ENCODE measurements at places on chromosomes 16 and 17. TPM values are rescaled to one million over a fixed set of nuclear protein-coding genes. Genes with fewer than 3 reads are reported as not detected.

DNA sequence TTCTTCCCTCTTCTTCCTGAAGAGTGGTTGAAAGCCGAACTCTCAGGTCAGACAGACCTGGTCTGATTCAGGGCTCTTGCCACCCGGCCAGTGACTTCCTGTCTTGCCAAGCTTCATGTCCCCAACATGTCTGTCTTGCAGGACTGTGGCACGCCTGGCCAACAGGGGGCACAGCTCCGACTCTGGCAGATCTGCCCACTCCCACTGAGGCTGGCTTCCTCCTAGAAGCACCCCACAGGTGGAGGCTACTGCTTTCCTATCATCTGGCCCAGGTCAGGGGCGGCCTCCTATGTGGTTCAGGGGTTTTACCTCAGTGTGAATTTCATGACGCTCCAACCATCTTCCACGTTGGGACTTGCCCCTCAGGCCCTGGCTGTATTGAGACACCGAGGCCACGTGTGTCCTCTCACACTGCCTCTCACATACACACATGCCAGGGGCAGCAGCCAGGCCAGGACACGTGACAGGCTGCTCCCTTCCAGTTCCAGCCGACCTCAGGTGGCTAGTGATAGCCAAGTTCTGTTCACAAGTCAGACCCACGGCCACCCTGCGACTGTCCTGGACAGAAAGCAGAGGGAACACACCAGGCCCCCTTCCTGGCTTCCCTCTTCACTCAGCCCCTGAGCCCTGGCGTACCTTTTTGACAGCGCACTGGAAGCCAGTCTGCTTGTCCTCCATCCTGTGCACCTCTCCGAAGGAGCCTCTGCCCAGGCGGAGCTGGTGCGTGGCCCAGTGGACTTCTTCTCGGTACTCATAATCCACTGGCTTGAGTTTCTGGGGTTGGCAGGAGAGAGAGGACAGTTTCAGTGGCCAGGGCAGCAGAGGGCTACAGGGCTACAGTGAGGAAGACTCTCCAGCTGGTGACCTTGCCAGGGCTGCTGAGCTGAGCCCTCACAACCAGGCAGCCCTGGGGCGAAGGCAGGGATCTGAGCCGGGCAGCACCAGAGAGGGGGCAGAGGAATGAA lies 22.6 kb upstream of the SPATA32 start:
- DNase-seq: no peak

- no peak for DNase-seq
Measured at GRCh38 chr16:86502856-86503748, 7.2 kb upstream of the FOXF1 start.

DNA sequence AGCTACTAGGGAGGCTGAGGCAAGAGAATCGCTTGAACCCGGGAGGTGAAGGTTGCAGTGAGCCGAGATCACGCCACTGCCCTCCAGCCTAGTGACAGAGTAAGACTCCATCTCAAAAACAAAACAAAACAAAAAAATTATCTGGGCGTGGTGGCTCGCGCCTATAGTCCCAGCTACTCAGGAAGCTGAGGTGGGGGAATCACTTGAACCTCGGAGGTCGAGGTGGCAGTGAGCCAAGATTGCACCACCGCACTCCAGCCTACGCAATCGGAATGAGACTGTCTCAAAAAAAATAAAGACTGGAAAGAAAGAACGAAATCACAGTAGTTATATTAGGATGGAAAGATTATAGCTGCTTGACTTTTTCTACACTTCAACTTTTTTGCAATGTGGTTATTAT lies 18.9 kb downstream of the COG1 start:
- DNase-seq: no peak

GRCh38 chr16:89565506-89566372 lies 5.3 kb downstream of the RPL13 start:
- no peak for DNase-seq

DNA sequence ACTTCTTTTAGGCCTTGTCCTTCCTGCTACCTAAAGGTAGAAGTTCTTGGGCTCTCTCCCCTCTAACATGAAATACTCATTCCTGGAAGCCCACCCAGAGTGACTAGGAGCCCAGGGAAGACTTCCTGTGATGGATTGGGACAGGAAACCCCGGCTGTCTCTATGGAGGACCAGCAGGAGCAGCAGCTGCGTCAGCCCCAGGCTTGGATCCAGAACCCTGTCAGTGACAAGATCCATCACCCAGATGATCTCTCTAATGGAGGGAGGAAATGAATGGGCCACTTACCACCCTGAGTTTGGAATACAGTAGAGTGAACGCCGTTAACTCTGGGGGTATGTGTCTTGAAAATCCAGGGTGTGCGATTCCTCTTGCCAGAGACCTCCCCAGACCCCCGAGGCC lies 195.7 kb upstream of the WSCD1 start:
- no peak for DNase-seq

GRCh38 chr17:55172612-55173011 lies 92.1 kb upstream of the HLF start:
- no peak for DNase-seq

GRCh38 chr17:57366177-57366557 lies 109.8 kb downstream of the MSI2 start:
- no peak for DNase-seq

- DNase-seq: no peak
Measured at GRCh38 chr17:1398028-1398427, 2.0 kb downstream of the YWHAE start.

DNA sequence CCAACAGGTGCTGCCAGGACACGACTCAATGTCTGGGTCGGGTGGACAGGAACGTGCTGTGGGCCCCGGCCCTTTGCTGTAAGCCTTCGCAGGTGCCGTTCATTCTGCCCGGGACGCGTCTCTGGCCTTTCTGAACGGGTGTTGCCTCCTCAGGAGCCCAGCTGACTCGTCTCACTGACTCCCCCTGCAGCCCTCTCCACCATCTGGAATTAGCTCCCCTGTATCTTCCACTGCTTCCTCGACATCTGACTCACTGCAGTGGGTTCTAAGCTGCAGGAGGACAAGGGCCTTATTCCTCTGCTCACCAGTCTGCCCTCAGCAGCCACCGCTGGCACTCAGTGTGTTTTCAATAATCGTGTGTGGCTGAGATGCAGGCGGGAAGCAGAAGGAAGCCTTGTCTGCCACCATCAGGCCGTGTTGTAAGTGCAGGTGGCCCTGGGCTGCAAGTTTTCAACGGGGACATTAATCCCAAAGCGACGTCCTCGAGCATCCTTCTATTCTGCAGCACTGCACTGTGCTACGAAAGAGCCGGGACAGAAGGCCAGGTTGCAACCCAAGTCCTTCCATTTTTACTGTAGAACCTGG lies 256.2 kb downstream of the FOXL1 start:
- no peak for DNase-seq

DNA sequence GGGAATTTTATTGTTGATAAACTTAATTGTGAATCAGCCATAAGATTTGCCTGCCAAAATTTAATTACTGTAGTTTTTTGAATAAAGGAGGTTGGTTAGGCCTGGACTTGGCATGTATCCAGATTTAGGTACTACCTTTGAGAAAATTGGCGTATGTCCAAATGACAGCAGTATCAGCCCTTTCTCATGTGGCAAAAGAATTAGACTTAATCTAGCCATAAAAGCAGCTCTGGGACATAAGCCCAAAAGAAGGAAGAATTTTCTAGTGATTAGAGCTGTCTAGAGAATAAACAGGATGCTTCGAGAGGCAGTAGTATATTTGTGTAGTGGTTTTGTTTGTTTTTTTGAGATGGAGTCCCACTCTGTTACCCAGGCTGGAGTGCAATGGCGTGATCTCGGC lies 27.7 kb downstream of the PPM1E start:
- DNase-seq: no peak

DNA sequence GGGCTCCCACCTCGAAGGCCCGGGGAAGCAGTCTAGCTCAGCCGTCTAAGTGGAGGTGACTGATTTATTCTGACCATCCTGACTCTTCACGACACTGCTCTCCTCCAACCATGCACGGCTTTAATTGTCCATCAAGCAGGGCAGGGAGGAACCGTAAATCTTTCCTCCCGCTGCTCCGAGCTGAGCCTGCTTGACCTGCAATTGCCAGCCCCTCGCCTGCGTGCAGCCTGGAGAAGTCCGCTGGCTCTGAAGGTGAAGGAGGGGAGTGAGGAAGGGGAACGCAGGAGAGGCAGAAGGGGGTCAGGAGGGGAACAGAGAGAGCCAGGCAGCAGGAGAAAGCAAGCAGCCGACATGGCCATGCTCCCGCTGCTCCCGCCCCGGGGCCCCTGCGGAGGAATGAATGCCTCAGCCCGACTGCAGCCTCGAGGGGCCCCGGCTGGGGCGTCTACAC lies 10.1 kb downstream of the RBFOX3 start:
- DNase-seq: no peak

- DNase-seq: no peak
Measured at GRCh38 chr16:84329016-84329415, 34.3 kb downstream of the WFDC1 start.

DNA sequence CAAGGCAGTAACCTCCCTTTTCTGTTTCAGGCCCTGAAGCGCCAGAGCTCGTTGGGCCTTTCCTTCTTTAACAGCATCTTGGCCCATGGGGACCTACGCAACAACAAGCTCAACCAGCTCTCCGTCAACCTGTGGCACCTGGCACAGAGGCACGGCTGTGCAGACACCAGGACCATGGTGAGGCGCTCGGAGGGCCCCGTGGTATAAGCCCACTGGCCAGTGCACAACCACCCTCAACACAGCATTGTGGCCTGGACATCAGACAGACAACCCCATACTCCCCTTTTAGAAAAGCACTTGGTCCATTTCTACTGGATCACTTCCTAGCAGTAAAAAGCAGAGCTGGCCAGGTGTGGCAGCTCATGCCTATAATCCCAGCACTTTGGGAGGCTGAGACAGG lies 18.6 kb downstream of the KNOP1 start:
- no peak for DNase-seq

GRCh38 chr16:47317465-47318240 lies 143.2 kb downstream of the ITFG1 start:
- DNase-seq: no peak

- DNase-seq: no peak
Measured at GRCh38 chr16:30184891-30185682, 1.7 kb downstream of the CORO1A start.

DNA sequence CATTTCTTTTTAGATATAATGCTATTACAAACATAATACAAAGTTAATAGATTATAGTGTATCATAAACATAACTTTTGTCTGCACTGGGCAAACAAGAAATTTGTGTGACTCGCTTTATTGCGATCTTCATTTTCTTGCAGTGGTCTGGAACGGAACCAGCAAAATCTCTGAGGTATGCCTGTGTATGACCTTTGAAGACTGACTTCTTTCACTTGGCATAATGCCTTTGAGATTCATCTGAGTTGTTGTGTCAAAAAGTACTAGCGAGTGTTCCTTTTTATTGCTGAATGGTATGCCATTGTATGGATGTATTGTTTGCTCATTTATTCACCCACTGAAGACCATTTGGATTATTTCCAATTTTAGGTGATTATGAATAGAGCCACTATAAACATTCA lies 69.2 kb downstream of the TANC2 start:
- no peak for DNase-seq

DNA sequence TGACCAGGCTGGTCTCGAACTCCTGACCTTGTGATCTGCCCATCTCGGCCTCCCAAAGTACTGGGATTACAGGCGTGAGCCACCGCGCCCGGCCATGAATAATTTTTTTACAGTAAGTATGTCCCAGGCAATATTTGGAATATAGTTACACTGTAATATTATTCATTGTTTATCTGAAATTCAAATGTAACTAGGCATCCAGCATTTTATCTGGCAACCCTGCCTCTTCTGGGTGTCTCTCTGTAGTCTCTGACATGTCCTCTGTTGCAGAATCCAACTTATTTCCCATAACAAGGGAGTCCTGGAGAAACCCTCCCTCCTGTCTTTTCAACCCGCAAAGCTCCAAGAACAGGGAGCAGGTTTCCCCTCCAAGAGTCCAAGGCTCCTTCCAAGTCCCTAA lies 36.9 kb upstream of the MYH10 start:
- no peak for DNase-seq

DNA sequence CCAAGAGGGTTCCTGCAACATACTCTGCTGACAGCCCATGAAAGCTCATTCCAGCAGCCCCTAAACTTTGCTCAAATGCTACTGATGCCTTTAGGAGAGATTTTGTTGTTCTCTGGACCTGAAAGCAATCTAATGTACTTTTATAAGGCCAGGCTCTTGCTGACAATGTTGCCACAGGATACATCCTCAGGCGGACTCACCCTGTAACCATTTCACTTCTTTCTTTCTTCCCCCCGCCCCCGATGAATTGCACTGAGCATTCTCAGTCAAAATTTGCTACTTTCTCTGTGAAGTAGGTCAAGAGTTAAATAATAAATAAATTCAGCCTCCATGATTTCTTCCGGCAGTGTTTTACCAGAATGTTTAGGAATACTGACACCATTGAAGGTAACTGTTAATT lies 1.5 kb downstream of the GAS7 start:
- no peak for DNase-seq

GRCh38 chr17:78016852-78017251 lies 58.3 kb downstream of the TNRC6C start:
- no peak for DNase-seq

- no peak for DNase-seq
Measured at GRCh38 chr16:27109666-27110523, 43.2 kb downstream of the C16orf82 start.

DOC2A gene
- 0.76 TPM for total RNA-seq

CRISPLD2 gene
- 6.0 TPM for total RNA-seq

SSTR5 gene
- not detected for total RNA-seq

FAM117A gene
- 6.4 TPM for total RNA-seq

PABPN1L gene
- not detected for total RNA-seq

GH1 gene
- total RNA-seq: not detected
